ENCODE measurements at places on chromosomes 11 and 22.

- no peak for DNase-seq
Measured at GRCh38 chr11:95299078-95299679, 68.2 kb upstream of the SESN3 start.

- DNase-seq = peak; percentile 100
Measured at GRCh38 chr11:62591448-62592145, at the start of gene TUT1. TSS of gene TUT1 (minus strand) at chr11:62591523. CDS start at chr11:62591485, 38 bp downstream.

GRCh38 chr11:130212431-130212961 lies 52.9 kb downstream of the ST14 start:
- no peak for DNase-seq

GRCh38 chr11:76890329-76890728 lies 29.6 kb downstream of the ACER3 start:
- no peak for DNase-seq

DNA sequence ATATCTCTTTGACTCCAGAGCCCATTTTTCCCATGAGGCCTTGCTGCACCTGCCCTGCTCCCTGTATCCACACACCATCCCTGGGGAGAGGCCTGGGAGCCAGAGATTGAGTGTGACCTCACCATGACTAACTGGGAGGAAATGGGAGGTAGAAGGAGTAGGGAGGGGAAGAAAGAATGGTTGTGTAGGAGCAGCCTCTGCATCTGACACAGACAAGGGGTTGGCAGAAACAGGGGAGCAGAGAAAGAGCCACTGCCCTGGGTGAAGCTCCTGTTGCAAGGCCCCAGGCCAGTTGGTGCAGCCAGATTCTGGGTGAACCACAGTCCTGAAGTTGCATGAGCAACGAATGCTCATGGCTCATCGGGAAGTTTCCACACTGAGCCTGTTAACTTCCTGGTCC lies 32.4 kb downstream of the POU2F3 start:
- DNase-seq = no peak

- no peak for DNase-seq
Measured at GRCh38 chr11:111067994-111068393, 177.5 kb upstream of the POU2AF2 start.

- DNase-seq = no peak
Measured at GRCh38 chr22:43669190-43669589, 142.9 kb downstream of the EFCAB6 start.

DNA sequence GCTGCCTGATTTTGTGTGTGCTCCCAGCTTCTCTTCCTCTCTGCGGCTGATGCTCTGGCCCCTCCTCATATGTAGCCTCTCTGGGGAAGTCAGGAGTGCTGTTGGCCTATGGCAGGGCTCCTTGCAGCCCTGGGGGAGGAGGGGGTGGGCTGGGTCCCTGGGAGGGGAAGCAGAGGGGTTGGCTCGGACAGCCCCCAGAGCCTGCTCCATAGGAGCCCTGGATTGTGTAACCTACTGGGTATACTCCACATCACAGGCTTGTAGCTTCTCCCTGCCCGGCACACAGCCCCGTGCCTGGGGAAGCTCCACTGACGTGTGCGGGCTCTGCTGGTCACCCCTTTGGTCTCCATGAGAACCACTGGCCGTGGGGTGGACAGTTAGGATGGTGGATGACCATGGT lies 113.8 kb downstream of the ST3GAL4 start:
- no peak for DNase-seq

DNA sequence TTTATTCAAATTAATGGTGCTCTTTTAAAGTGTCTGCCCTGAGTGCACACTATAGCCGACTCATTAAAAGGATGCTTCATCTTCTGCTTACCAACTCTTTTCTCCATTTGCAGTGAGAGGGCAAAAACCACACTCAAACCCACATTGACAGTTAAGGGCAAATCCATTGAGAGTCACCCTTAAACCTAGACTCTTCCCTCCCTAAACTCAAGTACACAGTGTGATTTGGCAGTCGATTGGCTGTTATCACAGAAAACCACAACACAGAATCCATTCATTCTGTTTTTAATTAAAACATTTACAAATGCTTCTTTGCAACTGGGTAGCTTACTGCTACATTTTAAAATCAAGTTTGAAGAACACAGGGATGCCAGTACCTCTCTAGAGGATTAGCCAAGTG lies 120.0 kb downstream of the CADM1 start:
- DNase-seq = no peak

DNA sequence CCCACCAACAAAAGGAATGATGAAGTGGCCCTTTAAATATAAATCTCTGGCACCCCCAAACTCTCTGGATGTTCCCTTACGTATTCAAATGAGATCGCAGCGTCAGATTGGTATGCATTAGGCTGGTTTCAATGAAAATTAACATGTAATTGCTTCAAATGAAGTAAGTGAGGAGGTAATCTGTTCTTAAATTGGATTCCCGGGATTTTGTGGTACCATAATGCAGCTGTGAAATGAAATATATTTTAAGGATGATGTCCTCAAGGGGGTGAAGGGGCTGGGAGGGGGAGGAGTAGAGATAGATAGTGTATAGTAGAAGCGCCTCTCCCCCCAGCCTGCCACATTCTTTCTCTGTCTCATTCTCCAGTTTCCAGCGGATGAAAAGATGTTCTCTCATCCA lies 748.2 kb downstream of the NTM start:
- DNase-seq = no peak

DNA sequence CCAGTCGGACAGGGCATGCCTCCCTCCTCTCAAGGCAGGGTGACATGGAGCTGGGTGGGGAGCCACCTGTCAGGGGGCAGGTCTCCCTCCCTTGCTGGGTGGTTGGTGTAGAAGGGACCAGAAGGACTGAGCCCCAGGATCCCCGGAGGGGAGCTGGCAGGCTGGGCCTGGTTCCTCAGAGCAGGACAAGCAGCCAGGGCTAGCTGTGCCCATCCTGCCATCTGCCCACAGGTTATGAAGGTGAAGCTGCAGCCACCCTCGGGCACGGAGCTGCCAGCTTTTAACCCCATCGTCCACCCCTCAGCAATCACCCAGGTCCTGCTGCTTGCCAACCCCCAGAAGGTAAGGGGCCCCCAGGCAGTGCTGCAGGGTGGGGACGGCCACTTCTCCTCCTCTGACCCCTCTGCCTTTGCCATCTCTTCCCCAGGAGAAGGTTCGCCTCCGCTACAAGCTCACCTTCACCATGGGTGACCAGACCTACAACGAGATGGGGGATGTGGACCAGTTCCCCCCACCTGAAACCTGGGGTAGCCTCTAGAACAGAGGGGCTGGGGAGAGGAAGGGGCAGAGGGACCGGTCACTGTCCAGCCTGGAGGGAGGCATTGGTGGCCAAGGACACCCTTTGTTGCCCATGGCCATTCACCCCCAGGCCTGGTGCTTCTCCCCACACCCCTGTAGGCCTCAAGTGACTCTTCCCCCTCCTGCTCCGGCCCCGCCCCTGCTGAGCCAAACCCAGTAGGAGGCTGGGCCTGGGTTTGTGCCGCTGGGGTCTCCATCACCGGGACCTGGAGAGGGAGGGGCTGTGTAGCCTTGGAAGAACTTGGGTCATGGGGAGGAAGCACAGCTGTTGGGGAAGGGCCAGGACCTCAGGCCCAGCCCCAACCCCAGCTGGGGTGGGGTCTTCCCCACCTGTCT lies 7.0 kb upstream of the SH3BP1 start:
- DNase-seq = no peak

GRCh38 chr11:1459219-1459575 lies 27.4 kb downstream of the MOB2 start:
- no peak for DNase-seq

GRCh38 chr22:49266561-49267519 lies 560.8 kb downstream of the BRD1 start:
- DNase-seq = peak; percentile 56

DNA sequence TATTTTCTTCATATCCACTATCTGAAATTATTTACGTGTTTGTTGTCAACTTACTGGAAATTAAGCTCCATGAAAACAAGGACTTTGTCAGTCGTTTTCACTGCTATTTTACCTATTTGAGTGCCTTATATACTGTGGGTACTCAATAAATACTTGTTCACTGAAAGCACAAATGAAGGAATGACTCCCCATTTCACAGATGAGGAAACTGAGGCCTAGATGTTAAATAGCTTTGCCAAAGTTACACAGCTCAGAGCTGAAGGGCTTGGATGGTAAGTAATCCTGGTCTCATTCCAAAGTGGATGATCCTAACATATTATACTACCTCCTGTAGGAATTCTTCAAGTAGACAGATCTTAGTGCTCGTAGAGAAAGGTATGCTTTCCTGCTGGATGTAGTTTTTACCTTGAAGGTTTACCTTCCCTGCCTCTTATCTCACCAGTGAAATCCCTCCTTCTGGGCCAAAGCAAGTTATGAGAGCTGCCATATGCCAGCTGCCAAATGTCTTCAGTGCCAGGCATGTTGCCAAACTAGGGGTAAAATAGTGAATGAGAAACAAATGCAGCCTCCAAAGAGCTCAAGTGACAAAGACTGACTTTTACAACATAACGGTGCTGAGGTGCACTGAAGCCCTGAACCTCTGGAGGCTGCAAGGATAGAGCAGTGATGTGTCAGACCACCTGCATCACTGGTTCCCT lies 129.7 kb downstream of the TRIM44 start:
- no peak for DNase-seq

DNA sequence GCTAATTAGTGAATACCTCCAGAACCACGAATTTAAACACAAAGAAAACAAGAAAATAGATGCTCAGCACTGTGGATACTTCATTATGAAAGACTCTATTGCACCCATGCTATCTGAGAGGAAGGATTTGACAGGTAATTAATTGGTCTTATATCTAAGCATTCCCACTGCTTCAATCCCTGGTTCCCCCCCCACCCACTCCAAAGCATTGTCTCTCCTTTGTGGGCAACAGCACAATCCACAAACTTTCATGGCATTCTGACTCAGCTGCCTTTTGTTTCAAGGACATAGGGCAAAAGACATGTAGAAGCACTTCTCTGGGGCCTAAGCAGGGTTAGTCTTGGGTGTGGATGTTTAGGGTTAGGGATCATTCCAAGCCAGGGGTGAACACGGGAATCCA lies 551.4 kb downstream of the BUD13 start:
- no peak for DNase-seq

- peak; percentile 53 for DNase-seq
Measured at GRCh38 chr11:128759597-128759996, 65.7 kb downstream of the FLI1 start.

DNA sequence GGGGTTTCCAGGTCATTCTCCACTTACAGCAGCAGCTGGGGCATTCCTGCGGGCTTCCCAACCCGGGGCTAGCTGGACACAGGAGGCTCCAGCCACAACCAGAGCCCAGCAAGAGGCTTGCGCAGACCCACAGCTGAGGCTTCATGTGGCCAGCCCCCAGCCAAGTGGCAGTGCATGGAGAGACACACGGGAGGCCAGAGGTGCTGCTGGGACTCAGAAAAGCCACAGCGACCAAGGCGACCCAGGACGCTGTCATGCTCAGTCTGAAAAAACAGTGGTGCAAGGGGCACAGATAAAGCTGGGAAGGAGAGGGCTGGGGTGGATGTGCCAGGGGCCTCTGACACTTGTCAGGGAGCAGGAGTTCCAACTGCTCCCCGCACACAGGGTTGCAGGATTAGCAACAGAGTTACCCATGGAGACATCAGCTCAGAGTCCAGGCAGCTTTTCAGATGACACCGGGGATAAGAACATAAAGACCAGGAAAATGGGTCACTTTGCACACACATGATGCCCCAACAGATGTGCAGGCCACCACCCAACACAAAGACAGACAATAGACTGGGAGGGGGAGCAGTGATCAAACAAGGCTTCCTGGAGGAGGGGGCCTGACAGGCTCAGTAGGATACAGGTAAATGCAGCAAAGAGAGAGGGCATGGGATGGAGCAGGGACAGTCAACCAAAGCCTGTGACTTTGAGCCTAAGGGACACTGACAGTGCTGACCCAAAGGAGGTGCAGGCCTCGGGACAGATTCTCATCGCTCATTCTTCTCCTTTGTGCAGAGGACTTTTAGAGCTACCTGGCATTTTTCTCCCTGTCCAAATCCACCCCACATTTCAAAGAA lies 6.9 kb upstream of the NEAT1 start:
- DNase-seq = no peak

GRCh38 chr22:50233223-50233622 lies 11.6 kb downstream of the TUBGCP6 start:
- DNase-seq = no peak

DNA sequence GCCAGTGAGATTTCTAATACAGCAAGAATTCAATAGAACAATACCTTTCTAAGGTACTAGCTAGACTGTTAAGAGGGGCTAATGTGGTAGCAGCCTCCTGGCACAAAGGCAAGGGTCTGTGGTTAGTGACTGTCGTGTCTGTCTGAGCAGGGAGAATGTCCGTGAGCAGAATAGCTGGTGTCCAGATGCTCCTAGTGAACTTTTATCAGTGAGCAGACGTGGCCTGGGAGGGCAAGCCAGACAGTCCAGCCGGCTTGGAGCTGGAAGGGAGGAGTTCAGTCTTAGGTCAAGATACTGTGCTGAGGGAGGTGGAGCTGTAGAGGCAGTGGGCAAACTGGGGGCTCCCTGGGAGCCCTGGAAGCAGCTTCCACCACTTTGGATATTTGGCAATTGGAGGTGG lies 138.6 kb downstream of the TEAD1 start:
- peak; percentile 44 for DNase-seq

DNA sequence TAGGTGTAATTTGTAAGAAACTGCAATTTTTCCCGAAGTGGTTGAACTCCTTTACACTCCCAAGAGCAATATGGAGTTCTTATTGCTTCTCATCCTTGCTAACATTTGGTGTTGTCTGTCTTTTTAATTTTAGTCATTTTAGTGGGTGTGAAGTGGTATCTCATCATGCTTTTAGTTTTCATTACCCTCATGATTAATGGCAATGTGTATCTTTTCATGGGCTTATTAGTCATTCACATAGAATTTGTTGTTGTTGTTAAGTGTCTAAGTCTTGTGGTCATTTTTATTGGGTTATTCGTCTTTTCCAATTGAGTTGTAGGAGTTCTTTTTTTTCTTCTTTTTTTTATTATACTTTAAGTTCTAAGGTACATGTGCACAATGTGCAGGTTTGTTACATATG lies 238.3 kb upstream of the SESN3 start:
- DNase-seq = no peak

- DNase-seq = no peak
Measured at GRCh38 chr11:83649528-83649855, 363.3 kb upstream of the CCDC90B start.

GRCh38 chr11:109914038-109914437 lies 179.2 kb upstream of the ZC3H12C start:
- peak; percentile 55 for DNase-seq

DNA sequence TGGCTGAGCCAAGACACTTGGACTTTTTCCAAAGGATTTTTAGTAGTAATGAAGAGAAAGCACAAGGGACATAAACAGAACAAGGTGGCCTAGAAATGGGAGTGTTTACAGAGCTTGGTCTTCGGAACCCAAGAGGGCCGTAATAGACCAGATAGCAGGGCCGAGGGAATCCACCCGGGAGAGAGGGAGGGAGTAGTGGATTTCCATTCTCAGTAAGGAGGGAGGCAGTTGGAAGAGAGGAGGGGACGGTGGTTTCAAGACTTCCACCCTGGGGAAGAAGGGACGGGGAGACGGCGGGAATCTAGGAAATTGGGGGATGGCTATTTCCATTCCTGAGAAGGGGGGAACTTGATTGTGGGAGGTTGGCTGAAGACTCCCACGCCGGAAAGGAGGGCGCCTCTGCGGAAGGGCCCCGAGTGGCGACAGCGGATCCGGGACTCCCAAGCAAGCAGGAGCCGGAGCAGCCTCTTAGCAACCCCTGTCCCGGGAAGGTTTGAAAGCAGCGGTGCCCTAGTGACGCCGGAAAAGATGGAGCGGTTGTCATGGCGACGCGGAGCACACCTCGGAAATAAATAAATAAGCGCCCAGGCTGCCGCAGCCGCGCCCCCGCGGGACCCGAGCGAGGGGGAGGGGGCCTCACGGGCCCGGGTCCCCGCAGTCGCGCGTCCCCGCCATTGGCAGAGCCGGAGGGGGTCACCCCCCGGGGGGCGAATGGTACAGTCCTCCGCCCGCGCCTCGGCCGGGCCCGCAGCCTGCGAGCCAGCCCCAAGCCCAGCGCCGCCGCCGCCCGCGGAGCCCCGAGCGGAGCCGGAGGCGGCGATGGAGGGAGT lies 31.6 kb downstream of the EIF3F start:
- DNase-seq = peak; percentile 84
